Renal cortical epithelial cell (primary cell): ENCODE measurements at places on chromosomes 4 and X. TPM values are rescaled to one million over a fixed set of nuclear protein-coding genes. Genes with fewer than 3 reads are reported as not detected.

Gene MTCP1
- 4.2 and 5.2 TPM in 2 replicates for total RNA-seq

Gene RAB28
- total RNA-seq: 15.1 and 18.7 TPM in 2 replicates

Gene AMBN
- not detected in 2 replicates for total RNA-seq

Gene TGIF2LX
- not detected in 2 replicates for total RNA-seq

Gene SCOC
- total RNA-seq: 121 and 130 TPM in 2 replicates

Gene UGT2B28
- total RNA-seq: not detected in 2 replicates
